NCI-H460 (cell line): ENCODE measurements at places on chromosomes 1 and 21.

GRCh38 chr1:26413031-26413430 lies 2.4 kb downstream of the LIN28A start:
- DNase-seq = no peak

DNA sequence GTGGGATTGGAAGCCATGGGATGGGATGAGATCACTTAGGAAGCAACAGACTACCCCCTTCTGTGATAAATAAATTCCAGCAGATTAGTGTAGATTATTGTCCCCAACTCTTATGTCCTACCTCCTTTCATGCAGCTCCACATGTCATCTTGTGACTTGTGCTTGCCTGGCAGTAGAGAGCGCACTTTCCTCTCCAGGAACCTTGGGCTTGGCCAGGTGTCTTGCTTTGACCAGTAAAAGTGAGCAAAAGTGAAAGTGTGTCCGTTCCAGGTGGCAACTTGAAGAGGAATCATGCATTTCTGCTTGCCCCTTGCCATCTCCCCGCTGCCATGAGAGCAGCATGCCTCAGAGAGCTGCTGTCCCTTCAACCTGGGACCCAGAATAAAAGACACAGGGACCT lies 122.9 kb upstream of the ERG start:
- DNase-seq = no peak

- DNase-seq = no peak
Measured at GRCh38 chr1:119139857-119140176, 636 bp downstream of the WARS2 start.

GRCh38 chr1:15362737-15363128 lies 47.0 kb upstream of the EFHD2 start:
- DNase-seq = no peak

DNA sequence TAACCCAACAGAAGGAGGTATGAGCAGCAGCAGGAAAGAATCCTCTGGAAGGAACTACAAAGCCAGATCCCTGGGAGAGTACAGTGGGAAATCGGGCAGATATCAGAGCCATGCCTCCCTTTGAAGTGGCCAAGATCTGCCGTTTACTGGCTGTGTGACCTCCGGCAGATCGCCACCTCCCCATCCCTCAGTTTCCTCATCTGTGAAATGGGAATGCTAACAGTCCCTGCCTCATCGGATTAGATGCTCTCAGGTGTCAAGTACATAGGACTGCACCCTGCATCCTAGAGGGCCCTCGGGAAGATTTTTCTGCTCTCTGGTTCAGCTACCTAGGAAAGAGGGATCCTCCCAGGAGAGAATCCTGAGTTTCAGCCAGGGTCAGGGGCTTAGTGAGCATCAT lies 60.6 kb upstream of the EFHD2 start:
- DNase-seq = no peak

- no peak for DNase-seq
Measured at GRCh38 chr1:215243345-215244054, 161.0 kb downstream of the KCNK2 start.

GRCh38 chr1:51188230-51188629 lies 47.8 kb upstream of the RNF11 start:
- no peak for DNase-seq

GRCh38 chr1:170471398-170472053 lies 60.4 kb upstream of the GORAB start:
- no peak for DNase-seq

- DNase-seq = no peak
Measured at GRCh38 chr1:241582921-241583321, 50.7 kb downstream of the KMO start.

GRCh38 chr1:116287341-116288200 lies 85.5 kb upstream of the ATP1A1 start:
- no peak for DNase-seq
